Stomach (tissue), 19 donors: ENCODE measurements at places on chromosomes 2 and 18. TPM values are rescaled to one million over a fixed set of nuclear protein-coding genes. Genes with fewer than 3 reads are reported as not detected.

DNA sequence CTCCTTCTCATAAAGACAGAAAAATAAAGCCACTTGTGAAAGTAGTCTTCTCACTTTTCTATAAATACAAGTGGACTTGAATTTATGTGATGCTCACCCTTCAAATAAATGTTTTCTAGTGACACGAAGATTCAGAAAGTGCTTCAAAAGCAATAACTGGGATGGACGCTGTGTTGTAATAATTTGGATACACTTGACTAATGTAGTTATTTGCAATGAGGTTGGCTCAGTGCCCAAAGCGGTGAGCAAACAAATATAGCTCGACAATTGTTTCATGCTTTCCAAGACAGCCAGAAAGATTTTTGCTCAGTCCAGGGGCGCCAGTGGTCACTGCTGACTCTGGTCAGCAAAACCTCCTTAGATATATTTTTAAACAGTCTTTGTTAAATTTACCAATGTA is 278.6 kb upstream of the KLHL14 start:
- no peak overlapping the region for H3K27ac ChIP-seq
- peak; percentile 59 for DNase-seq
- no peak overlapping the region for H3K4me3 ChIP-seq

DNA sequence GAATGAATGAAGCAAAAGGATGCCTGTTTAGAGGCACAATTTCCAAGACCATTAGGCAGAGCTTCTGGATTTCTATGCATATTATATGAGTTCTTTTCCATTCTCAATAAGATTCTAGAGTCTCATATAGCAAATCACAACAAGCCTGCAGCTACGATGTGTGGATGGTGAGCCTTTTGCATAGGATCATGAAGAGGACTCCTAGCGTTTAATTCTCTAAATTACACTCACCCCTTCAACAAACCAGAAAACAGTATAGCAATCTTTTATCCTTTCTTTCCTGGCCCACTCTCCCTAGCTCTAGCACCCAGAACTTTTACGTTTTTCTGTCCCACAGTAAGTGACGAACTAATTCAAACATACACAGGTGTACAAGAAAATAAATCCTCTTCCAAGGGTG is 293.1 kb upstream of the KLHL29 start:
- no peak overlapping the region for H3K4me3 ChIP-seq
- no peaks in the 10 kb centered on the region for H3K4me1 ChIP-seq
- no peaks in the 10 kb centered on the region for H3K36me3 ChIP-seq
- no peak overlapping the region for H3K27ac ChIP-seq
- no peaks in the 10 kb centered on the region for H3K27me3 ChIP-seq
- no peak for DNase-seq

DNA sequence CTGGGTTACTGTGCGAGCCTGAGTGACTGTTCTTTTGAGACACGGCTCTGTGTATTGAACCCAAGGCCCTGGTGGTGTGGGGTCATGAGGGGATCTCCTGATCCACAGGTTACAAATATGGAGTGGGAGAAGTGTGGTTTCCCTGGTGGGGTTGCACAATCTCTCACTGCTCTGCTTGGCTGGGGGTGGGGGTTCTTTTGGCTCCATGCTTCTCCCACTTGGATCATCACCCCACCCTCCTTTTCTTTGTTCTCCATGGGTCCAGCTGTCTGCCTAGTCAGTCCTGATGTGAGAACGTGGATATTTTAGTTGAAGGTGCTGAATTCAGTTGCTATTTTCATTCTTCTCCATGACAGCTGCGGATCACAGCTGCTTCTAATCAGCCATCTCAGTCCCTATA is 37.8 kb downstream of the AGPS start:
- DNase-seq = no peak
- H3K36me3 ChIP-seq = peaks cover 17% of the 10 kb centered on the region
- no peaks in the 10 kb centered on the region for H3K27me3 ChIP-seq
- H3K4me3 ChIP-seq = no peak overlapping the region

- H3K36me3 ChIP-seq = no peaks in the 10 kb centered on the region
- no peak overlapping the region for H3K4me3 ChIP-seq
- H3K4me1 ChIP-seq = peaks cover 70% of the 10 kb centered on the region
These were observed 9.1 kb downstream of the CNNM4 start for GRCh38 chr2:96769814-96770213.

DNA sequence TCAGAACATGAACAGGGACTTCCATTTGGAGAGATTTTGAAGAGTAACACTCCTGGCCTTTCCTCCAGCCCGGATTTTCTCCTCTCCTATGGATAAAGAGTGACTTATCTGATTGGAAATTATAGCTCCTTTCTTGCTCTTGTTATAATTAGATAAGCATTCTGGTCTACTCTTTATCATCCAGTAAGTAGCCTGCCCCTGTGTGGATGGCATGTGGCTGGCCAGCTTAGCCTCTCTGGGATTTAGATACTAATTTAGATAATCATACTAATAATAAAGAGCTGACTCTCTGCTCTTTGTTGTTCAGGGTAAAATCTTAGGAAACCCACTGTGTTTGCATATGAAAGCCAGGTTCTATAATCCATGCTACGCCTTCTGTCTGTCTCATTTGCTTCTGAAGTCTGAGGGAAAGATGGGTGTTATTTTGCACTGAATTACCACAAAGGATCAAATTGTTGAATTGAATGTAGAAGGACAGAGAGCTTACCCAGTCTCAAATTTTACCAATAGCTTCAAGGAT is 438.8 kb downstream of the SPAG16 start:
- H3K27ac ChIP-seq = no peak overlapping the region
- H3K27me3 ChIP-seq = no peaks in the 10 kb centered on the region
- no peak for DNase-seq
- no peaks in the 10 kb centered on the region for H3K4me1 ChIP-seq

- H3K27me3 ChIP-seq = no peaks in the 10 kb centered on the region
- no peak for DNase-seq
- H3K4me1 ChIP-seq = no peaks in the 10 kb centered on the region
- H3K4me3 ChIP-seq = no peak overlapping the region
- H3K27ac ChIP-seq = no peak overlapping the region
These were observed 82.3 kb downstream of the ARHGAP28 start for GRCh38 chr18:6811816-6812215.

GRCh38 chr2:175293776-175294175 is 112.3 kb upstream of the ATP5MC3 start:
- H3K4me1 ChIP-seq = no peaks in the 10 kb centered on the region
- H3K4me3 ChIP-seq = no peak overlapping the region
- H3K27ac ChIP-seq = no peak overlapping the region
- DNase-seq = no peak
- H3K36me3 ChIP-seq = no peaks in the 10 kb centered on the region

GRCh38 chr2:138395565-138396306 is 105.8 kb upstream of the SPOPL start:
- H3K4me3 ChIP-seq = no peak overlapping the region
- H3K4me1 ChIP-seq = no peaks in the 10 kb centered on the region
- H3K36me3 ChIP-seq = no peaks in the 10 kb centered on the region
- H3K27ac ChIP-seq = no peak overlapping the region
- no peak for DNase-seq
- H3K27me3 ChIP-seq = no peaks in the 10 kb centered on the region

DNA sequence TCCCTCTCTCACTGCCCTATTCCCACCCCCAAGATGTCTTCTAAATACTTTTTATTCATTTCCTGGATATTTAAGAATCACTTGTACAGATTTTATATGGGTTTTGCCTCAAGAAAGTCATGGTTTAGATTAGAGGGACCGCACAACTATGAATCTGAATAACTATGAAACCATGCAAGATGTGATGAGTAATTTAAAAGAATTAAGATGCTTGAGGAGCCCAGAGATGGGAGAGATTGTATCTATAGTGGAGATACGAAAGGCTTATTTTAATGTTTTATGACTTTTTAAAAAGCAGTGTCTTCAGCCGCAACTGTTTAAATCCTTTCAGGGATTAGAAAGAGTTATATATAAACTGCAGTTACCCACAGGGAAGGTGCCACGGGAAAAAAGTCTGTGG is 324.1 kb downstream of the LPIN1 start:
- H3K4me1 ChIP-seq = no peaks in the 10 kb centered on the region
- H3K36me3 ChIP-seq = no peaks in the 10 kb centered on the region
- H3K27me3 ChIP-seq = no peaks in the 10 kb centered on the region
- no peak overlapping the region for H3K27ac ChIP-seq

DNA sequence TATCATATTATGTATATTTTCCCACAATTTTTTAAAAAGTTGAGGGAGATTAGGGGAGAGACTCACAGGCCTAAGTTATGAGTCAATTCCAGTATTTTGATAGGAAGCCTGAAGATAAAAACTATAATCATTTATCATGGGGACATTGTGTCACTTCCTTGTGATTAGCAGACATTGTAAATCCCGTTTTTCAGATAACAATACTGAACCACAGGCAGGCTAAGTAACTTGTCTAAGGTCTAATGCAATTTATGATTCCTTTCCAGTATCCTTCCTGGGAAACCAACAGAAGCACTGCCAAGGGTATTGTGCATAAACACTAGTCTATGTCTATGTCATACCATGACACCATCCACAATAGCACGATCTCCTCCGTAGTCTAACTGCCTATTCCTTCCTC is 235.2 kb upstream of the PIK3C3 start:
- H3K27me3 ChIP-seq = no peaks in the 10 kb centered on the region
- H3K36me3 ChIP-seq = no peaks in the 10 kb centered on the region
- no peak overlapping the region for H3K4me3 ChIP-seq
- no peak overlapping the region for H3K27ac ChIP-seq

- no peak overlapping the region for H3K4me3 ChIP-seq
- H3K36me3 ChIP-seq = peaks cover 10% of the 10 kb centered on the region
- H3K27ac ChIP-seq = no peak overlapping the region
- no peak for DNase-seq
- H3K27me3 ChIP-seq = no peaks in the 10 kb centered on the region
These were observed 135.5 kb downstream of the MGAT5 start for GRCh38 chr2:134389381-134389780.

DNA sequence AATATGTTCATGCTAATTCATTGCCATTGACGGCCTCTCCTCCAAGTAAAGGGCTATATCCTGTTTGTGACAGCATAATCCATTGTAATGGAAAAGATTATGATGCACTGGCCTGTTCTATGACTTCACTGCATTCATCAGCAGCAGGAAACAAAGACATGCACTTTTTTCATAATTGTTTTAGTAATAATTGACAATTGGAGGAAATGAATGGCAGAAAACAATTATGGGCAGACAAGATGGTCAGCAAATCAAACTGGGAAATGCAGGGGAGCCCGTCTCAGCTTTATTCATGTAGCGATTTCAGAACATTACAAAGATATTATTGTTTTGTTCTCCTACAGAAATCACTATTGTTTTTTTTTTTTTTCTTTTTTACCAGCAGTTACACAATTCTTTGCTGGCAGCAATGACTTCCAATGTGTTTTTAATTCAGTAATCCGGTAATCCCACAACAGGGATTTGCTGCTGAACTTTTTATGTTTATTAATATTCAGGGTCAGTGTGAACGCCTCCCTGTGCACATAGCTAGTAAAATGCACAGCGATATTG is 33.8 kb upstream of the RASGRP3 start:
- H3K27me3 ChIP-seq = no peaks in the 10 kb centered on the region
- H3K27ac ChIP-seq = no peak overlapping the region
- no peak overlapping the region for H3K4me3 ChIP-seq
- DNase-seq = no peak

GRCh38 chr2:45607701-45608100 is 3.4 kb downstream of the SRBD1 start:
- H3K36me3 ChIP-seq = peaks cover 22% of the 10 kb centered on the region
- no peaks in the 10 kb centered on the region for H3K27me3 ChIP-seq
- H3K4me1 ChIP-seq = peaks cover 11% of the 10 kb centered on the region
- H3K27ac ChIP-seq = no peak overlapping the region
- no peak overlapping the region for H3K4me3 ChIP-seq

DNA sequence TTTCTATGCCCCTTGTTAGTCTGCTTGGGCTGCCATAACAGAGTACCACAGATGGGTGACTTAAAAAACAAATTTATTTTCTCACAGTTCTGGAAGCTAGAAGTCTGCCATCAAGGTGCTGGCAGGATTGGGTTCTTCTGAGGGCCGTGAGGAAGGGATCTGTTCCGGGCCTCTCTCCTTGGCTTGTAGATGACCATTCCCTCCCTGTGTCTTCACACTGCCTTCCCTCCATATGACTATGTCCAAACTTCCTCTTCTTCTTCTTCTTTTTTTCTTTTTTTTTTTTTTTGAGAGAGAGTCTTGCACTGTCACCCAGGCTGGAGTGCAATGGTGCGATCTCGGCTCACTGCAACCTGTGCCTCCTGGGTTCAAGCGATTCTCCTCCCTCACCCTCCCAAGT is 13.1 kb upstream of the CCNYL1 start:
- no peak for DNase-seq
- no peaks in the 10 kb centered on the region for H3K27me3 ChIP-seq
- H3K36me3 ChIP-seq = no peaks in the 10 kb centered on the region
- no peaks in the 10 kb centered on the region for H3K4me1 ChIP-seq
- H3K27ac ChIP-seq = no peak overlapping the region
- no peak overlapping the region for H3K4me3 ChIP-seq

DNA sequence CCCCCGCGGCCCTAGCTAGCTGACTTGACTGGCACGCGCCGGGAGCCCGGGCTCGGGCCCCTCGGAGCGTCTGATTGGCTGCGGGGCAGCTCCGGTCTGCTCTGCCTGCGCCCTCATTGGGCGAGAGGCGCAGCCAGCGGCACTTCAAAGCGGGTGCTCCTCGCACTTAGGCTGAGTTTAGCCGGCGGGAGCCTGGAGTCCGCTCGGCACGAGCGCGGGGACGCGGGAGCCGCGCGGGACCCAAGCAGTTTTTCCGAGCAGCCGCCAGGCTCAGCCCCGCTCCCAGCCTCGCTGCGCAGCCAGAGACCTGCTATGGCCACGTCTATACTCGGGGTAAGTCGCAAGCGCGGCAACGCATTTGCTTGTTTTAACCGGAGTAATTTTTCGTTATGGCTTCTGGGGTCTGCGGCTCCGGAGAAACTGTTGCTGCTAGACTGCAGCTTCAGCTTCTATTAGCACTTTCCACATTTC is at the start of gene SP9:
TSS of gene SP9 (plus strand) at position 174 of the 471 bp plus-strand sequence. CDS start at position 313, 139 bp downstream.
- peaks cover 65% of the 10 kb centered on the region for H3K27me3 ChIP-seq
- peak within 1 kb of the TSS; percentile 22 for H3K4me3 ChIP-seq
- H3K36me3 ChIP-seq = no peaks in the 10 kb centered on the region
- H3K4me1 ChIP-seq = peaks cover 59% of the 10 kb centered on the region
- H3K27ac ChIP-seq = no peak within 1 kb of the TSS

DNA sequence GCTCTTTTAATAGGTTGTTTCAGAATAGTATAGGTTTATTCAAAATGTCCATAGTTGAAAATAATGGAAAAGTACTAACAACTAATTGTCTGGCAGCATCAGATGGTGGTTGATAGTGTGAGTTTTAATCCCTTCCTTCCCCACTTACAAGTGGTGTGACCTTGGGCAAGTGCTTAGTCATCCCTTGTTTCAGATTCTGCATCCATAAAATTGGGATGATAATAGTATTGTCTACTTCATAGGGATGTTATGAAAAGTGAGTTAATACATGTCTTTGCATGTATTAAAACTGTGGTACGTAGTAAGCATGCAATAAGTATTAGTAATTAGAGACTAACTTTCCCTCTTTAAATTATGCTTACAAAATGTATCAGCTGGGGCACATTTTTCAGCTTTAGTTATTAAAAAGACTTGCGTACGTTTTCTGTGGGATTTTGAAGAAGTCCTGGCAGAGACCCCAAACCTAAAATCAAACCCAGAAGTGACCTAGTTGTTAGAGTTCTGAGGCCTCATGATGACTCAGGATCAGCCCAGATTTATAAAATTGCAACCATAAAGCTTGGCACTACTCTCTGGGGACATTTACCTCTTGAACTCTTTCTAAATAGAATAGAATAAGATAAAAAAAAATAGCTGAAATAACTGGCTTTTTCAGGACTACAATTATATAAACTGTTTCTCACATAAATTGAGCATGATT is 8.6 kb downstream of the ITGA4 start:
- H3K36me3 ChIP-seq = no peaks in the 10 kb centered on the region
- no peak overlapping the region for H3K27ac ChIP-seq
- no peak overlapping the region for H3K4me3 ChIP-seq
- DNase-seq = no peak

Gene G6PC2
- not detected for total RNA-seq

Gene SP140
- total RNA-seq = 1.7 TPM

Gene ZBTB7C
- 15.2 TPM for total RNA-seq

Gene FOXD4L1
- total RNA-seq = not detected

Gene PARD6G
- total RNA-seq = 1.8 TPM
